ENCODE measurements at places on chromosomes 16 and 17. TPM values are rescaled to one million over a fixed set of nuclear protein-coding genes. Genes with fewer than 3 reads are reported as not detected.

GRCh38 chr16:3158510-3159314 is 23.9 kb downstream of the ZNF213 start:
- peak; percentile 70 for DNase-seq
- peak overlapping the region; percentile 60 for H3K4me3 ChIP-seq
- H3K4me1 ChIP-seq: peaks cover 31% of the 10 kb centered on the region
- H3K36me3 ChIP-seq: no peaks in the 10 kb centered on the region
- H3K27me3 ChIP-seq: peaks cover 41% of the 10 kb centered on the region

- DNase-seq: no peak
- no peaks in the 10 kb centered on the region for H3K4me1 ChIP-seq
- H3K27ac ChIP-seq: no peak overlapping the region
- H3K36me3 ChIP-seq: peaks cover 86% of the 10 kb centered on the region
These were observed 23.5 kb downstream of the USP36 start for GRCh38 chr17:78817123-78817522.

DNA sequence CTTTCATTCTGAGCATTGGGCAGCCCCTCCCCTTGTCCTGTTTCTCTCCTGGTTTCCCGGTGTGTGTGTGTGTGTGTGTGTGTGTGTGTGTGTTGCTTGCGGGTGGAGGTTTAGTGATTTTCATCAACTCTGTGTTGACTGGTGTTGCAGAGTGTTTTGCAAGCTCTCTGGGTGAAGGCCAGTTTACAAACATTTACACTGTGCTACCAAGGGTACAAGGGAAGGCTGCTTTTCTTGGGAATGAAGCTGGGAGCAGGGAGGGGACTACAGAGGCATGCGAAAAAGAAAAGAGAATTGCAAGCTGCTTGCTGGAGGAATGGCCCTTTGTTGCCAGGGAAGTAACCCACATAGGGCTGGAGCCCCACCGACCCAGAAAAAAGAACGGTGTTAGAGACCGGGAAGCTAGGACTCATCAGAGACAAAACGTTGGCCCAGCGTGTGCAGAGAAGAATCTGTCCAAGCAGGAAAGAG is 29.6 kb downstream of the HS3ST3B1 start:
- peaks cover 15% of the 10 kb centered on the region for H3K4me1 ChIP-seq
- peak overlapping the region; percentile 27 for H3K27ac ChIP-seq
- no peak overlapping the region for H3K4me3 ChIP-seq
- H3K36me3 ChIP-seq: no peaks in the 10 kb centered on the region

- H3K4me1 ChIP-seq: no peaks in the 10 kb centered on the region
- DNase-seq: no peak
- H3K36me3 ChIP-seq: peaks cover 47% of the 10 kb centered on the region
These were observed 26.5 kb upstream of the SLC25A19 start for GRCh38 chr17:75315541-75316243.

- no peak overlapping the region for H3K4me3 ChIP-seq
- peaks cover 27% of the 10 kb centered on the region for H3K27me3 ChIP-seq
- peak; percentile 65 for DNase-seq
- peaks cover 28% of the 10 kb centered on the region for H3K36me3 ChIP-seq
- no peak overlapping the region for H3K27ac ChIP-seq
These were observed 3.7 kb upstream of the CACNA1G start for GRCh38 chr17:50556803-50557202.

GRCh38 chr16:80894091-80894490 is 89.7 kb upstream of the CDYL2 start:
- no peaks in the 10 kb centered on the region for H3K27me3 ChIP-seq
- H3K4me3 ChIP-seq: no peak overlapping the region
- no peak for DNase-seq

GRCh38 chr16:67022531-67023214 is 6.3 kb upstream of the CBFB start:
- peaks cover 6% of the 10 kb centered on the region for H3K4me1 ChIP-seq
- H3K27ac ChIP-seq: no peak overlapping the region
- H3K27me3 ChIP-seq: no peaks in the 10 kb centered on the region

DNA sequence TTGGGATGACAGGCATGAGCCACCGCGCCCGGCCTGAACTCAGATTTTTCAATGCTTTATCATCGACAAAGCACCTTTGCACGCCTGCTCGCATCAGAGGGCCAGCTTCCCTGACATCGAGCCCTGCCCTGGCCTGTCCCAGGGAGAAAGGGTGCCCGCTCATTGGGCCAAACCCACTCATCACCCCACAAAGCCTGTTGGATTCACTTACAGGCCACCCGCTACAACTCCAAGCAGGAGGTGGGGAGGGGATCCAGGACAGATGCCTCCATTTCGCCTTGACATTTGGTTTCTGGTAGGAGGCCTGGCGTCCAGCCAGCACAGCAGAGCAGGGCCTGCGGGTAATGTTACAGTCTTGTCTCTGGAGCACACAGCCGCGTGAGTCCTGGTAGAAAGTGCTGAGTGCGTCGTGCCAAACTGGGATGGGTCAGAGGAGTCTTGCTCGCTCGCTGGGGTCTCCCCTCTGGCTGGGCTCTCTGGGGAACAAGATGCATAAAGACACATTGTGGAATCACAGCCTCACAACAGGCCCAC is 19.8 kb downstream of the SMTNL2 start:
- no peak overlapping the region for H3K4me3 ChIP-seq
- H3K27me3 ChIP-seq: no peaks in the 10 kb centered on the region
- H3K4me1 ChIP-seq: peaks cover 54% of the 10 kb centered on the region
- H3K27ac ChIP-seq: peak overlapping the region; percentile 25

DNA sequence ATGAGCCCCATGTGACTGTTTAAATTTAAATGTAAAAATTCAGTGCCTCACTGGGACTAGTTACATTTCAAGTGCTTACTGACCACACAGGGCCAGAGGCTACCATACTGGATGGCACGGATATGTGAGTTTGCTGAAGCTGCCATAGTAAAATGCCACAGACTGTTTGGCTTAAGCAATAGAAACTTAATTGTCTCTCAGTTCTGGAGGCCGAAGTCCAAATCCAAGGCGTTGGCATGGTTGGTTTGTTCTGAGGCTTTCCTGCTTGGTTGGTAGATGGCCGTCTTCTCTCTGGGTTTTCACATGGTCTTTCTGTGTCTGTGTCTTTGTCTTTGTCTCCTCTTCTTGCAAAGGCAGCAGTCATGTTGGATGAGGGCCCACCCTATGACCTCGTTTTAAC is 878.9 kb upstream of the RBFOX1 start:
- H3K36me3 ChIP-seq: no peaks in the 10 kb centered on the region
- H3K27ac ChIP-seq: no peak overlapping the region
- H3K4me3 ChIP-seq: no peak overlapping the region
- H3K4me1 ChIP-seq: no peaks in the 10 kb centered on the region
- no peaks in the 10 kb centered on the region for H3K27me3 ChIP-seq

DNA sequence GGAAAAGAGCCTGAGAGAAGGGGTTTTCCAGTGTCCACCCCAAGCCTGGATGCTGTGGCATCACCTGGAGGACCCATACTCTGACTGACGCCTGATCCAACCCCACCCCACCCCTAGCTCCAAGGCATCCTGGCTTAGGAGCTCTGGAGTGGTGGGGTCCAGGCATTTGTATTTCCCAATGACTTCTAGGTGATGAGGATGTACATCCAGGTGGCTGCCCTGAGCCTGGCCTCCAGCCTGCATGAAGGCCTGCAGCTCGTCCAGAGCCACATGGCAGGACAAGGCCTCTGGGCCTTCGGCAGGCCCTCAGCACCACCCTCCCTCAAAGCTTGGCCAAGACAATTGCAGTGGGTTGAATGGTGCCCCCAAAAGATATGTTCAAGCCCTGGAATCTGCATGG is 347.5 kb downstream of the C16orf95 start:
- H3K36me3 ChIP-seq: no peaks in the 10 kb centered on the region
- no peak for DNase-seq
- no peak overlapping the region for H3K4me3 ChIP-seq
- peaks cover 11% of the 10 kb centered on the region for H3K4me1 ChIP-seq

DNA sequence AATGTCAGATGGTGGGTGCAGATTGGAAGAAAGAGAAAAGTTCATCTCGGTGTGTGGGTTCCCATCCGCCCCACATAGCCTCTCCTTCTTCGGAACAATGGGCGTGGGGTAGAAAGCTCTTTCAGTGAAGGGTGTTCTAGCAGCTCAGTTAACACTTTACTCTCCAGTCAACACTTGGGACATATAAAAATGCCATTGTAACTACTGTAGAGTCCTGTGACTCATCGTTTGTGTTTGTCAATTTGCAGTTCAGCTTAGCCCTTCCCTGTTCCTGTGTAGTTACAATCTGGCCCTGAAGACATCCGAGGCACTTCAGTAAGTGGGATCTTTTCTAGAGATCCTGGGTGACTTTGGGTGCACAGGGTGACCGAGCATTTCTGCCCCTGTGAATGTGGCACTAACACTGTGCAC is 11.5 kb upstream of the CLEC18C start:
- no peak for DNase-seq
- H3K4me1 ChIP-seq: no peaks in the 10 kb centered on the region
- no peak overlapping the region for H3K27ac ChIP-seq
- H3K36me3 ChIP-seq: peaks cover 52% of the 10 kb centered on the region
- no peaks in the 10 kb centered on the region for H3K27me3 ChIP-seq

DNA sequence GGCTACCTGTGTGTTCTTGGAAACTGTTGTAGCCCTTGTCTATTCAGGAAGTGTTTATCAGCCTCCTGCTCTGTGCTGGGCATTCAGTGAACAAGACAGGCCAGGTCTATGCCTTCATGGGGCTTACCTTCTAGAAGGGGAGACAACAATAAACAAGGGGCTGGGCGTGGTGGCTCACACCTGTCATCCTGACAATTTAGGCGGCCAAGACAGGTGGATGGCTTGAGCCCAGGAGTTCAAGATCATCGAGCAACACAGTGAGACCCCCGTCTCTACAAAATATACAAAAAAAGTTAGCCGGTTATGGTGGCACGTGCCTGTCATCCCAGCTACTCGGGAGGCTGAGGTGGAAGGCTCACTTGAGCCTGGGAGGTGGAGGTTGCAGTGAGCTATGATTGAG is 5.5 kb upstream of the GSG1L start:
- no peak overlapping the region for H3K27ac ChIP-seq
- no peak overlapping the region for H3K4me3 ChIP-seq
- H3K4me1 ChIP-seq: peaks cover 8% of the 10 kb centered on the region
- H3K36me3 ChIP-seq: no peaks in the 10 kb centered on the region
- DNase-seq: no peak

GRCh38 chr17:77684803-77685798 is 273.4 kb upstream of the TNRC6C start:
- H3K27ac ChIP-seq: no peak overlapping the region
- DNase-seq: no peak
- H3K36me3 ChIP-seq: no peaks in the 10 kb centered on the region

DNA sequence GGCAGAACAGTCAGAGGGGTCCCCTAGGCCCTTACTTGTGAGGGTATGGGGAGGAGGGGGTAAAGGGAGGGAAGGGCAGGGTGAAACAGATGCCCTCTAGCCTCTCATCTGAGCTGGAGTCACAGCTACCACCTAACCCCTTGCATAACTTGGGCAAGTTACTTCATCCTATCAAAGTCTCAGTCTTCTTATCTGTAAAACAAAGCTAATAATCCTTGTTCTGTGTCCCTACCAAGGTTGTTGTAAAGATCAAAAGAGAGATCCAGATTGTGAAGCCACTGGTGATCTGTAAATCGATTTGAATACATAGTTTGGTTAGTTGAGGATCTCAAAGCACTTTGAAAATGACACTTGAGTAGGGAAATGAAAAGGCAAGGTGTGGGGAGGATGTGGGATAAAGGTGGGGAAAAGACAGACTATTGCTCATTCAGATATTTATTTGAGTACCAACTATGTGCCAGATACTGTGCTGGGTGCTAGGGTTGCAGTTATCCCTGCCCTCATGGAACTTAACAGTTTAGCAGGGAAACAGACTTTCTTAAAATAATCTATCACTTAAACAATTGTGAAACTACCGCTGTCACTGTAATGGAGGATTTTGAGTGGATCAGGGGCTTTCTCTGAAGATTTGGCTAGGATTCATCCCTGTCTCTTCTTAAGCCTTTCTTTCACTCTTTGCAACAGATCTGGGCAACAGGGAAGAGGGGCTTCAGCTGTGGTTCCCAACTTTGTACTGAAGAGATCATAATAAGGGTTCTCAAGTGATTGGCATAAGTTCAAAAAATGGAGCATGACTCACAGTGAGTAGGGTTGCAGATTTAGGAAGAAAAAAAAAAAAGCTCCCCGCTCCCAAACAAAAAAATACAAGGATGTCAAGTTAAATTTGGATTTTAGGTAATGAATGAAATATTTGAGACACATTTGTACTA is 3.0 kb downstream of the HEATR9 start:
- H3K27me3 ChIP-seq: no peaks in the 10 kb centered on the region
- no peak for DNase-seq
- no peak overlapping the region for H3K27ac ChIP-seq
- H3K4me1 ChIP-seq: no peaks in the 10 kb centered on the region
- H3K36me3 ChIP-seq: peaks cover 8% of the 10 kb centered on the region

- no peak within 1 kb of the TSS for H3K27ac ChIP-seq
- peaks cover 3% of the 10 kb centered on the region for H3K27me3 ChIP-seq
- H3K4me3 ChIP-seq: peak within 1 kb of the TSS; percentile 71
- no peaks in the 10 kb centered on the region for H3K36me3 ChIP-seq
These were observed at the start of gene XYLT1 for GRCh38 chr16:17470908-17471718. XYLT1 (minus strand) TSS chr16:17470960; CDS start chr16:17470796, 164 bp downstream.

DNA sequence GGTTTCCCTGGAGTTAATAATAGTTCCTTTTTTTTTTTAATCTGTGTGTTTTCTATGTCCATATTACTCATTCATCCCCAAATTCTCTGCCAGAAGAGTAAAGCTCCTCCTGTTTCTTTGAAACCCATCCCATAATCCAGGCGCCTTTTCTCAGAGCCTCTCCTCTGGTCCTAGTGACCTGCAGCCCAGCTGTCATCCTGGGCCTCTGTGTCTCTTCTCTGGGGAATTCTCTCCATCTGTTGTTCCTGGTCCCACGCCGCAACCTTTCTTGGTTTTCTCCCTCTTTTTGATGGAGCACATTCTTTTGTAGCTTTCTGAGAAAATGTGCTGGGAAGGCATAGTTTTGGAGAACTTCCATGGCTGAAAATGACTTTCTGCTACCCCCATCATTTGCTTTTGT is 10.2 kb downstream of the KATNB1 start:
- H3K27me3 ChIP-seq: no peaks in the 10 kb centered on the region
- H3K36me3 ChIP-seq: peaks cover 71% of the 10 kb centered on the region
- H3K4me1 ChIP-seq: no peaks in the 10 kb centered on the region
- no peak overlapping the region for H3K4me3 ChIP-seq
- no peak for DNase-seq

DNA sequence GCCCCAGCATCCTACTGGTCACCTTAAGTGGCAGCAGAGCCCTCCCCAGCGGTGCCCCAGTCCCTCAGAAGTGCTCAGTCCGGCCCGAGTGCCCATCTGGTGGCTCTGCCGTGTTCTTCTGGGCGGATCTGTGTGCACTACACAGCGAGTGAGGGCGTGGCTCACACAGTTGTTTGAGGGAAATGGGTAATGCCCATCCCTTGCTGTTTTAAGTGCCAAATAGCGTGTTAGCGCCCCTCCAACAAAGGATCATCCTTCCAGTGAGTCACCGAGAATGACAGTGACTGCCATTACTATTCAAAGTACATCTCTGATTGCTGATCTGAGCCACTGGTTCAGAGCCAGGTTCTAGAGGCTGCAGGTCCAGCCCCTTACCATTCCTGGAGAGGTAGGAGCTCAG is 152.0 kb downstream of the LGALS9B start:
- H3K27ac ChIP-seq: no peak overlapping the region
- no peaks in the 10 kb centered on the region for H3K27me3 ChIP-seq
- no peak for DNase-seq
- peaks cover 32% of the 10 kb centered on the region for H3K36me3 ChIP-seq

Gene ZG16
- polyA plus RNA-seq: 0.05 TPM

Gene TMEM235
- polyA plus RNA-seq: 2.0 TPM

Gene HOXB1
- polyA plus RNA-seq: 0.16 TPM

Gene TEX19
- not detected for polyA plus RNA-seq

Gene CD300LG
- polyA plus RNA-seq: 0.69 TPM

Gene TBC1D3H
- polyA plus RNA-seq: not detected

Gene TEN1
- 19.8 TPM for polyA plus RNA-seq

Gene IGFALS
- polyA plus RNA-seq: 1.3 TPM

Gene GAST
- polyA plus RNA-seq: 0.47 TPM

Gene KRTAP1-5
- polyA plus RNA-seq: not detected

Gene KCNG4
- polyA plus RNA-seq: 0.44 TPM

Gene GRB7
- 0.54 TPM for polyA plus RNA-seq

Measured in spinal cord (tissue), 10 donors.